ENCODE measurements at places on chromosomes 3 and 15. TPM values are rescaled to one million over a fixed set of nuclear protein-coding genes. Genes with fewer than 3 reads are reported as not detected.

- DNase-seq: peak; percentile 36
These were observed 19.8 kb downstream of the WDR73 start for GRCh38 chr15:84634228-84634837.

DNA sequence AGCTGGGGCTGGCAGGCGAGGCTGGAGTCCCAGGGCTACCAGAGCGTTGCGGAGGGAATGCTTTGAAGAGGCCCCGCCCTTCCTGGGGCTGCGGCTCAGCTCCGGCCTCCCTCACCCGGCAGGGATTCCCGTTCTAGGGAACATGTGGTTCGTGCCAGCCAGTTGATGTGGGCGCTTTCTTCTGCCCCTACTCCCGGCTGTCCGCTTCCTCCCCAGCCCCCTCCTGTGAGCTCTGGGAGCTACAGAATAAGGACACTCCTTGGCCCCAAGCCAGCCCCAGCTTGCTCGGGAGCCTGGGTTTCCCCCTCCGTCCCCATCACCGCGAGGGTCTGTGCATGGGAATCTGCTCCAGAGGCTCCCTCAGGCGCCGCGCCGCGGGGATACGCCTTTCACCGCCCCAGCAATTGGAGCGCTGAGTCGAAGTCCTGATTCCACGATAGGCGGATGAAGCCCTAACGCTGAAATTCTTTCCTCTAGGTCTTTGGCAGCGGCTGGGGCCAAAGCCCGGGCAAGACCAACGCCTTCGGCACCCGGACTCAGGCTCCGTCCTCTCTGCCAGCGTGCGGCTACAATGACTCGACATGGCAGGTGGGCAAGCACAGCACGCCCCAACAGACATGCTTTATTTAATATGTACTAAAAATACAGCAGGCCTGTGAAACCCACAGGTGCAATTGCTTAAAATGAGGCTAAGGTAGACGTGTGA is 69.5 kb downstream of the KLF15 start:
- DNase-seq: no peak

The PLSCR5 gene
- total RNA-seq: not detected

The SPATA12 gene
- not detected for total RNA-seq

DNA sequence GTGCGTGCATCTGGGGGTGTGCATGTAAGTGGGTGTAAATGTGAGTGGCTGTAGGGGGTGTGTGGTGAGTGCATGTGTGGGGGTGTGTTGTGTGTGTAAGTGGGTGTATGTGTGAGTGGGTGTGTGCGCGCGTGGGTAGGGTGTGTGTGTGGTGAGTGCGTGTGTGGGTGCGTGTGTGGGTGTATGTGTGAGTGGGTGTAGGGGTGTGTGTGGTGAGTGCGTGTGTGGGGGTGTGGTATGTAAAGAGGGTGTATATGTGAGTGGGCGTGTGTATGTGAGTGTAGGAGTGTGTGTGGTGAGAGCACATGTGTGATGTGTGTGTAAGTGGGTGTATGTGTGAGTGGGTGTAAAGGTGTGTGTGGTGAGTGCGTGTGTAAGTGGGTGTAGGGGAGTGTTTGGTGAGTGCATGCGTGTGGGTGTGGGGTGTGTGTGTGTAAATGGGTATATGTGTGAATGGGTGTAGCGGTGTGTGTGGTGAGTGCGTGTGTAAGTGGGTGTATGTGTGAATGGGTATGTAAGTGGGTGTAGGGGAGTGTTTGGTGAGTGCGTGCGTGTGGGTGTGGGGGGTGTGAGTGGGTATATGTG is 916 bp upstream of the CPN2 start:
- DNase-seq: no peak

DNA sequence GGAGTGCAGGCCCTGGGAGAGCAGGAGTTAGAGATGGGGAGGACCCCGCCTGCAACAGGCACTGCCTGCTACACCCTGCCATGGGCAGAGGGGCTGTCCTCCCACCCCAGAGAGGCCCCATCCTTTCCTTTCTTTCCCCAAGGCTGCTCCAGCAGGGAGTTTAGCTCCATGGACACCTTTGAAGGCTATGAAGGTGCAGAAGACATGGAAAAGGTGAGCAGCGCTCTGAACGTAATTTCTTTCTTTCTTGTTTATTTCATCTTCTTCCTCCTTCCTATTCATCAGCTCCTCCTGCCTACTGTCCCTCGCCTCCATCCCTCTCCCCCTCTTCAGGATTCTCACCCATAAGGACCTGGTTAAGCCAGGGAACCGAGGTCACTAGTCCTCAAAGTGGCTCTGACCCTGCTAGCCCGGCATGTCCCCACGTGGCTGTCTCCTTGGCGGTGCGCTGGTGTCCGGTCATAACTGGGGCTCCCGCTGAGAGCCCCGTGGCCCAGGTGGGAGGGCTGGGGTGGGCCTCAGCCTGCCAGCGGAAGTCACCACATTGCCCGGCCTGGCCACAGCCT is 16.0 kb upstream of the ADIPOQ start:
- DNase-seq: no peak

- DNase-seq: peak; percentile 36
These were observed 46.8 kb upstream of the SLC6A1 start for GRCh38 chr3:10945683-10946287.

The SKIC8 gene
- total RNA-seq: 62.9 TPM

DNA sequence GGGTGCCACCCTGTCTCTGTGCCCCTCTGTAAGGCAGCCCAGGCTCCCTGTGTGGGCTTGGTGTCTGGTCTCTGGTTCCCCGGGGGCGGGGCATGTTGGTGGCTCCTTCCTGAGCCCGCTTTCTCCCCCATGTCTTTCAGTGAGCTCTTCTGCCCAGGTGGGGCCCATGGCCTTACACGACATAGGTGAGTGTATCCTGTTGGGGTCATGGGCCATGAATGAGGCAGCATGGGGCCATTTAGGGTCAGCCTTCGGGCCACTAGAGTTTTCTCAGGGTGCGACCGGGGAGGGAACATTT is 195.1 kb downstream of the UBE3A start:
- no peak for DNase-seq

The GOLGA8S gene
- total RNA-seq: 0.07 TPM

The CSPG4 gene
- not detected for total RNA-seq

The CCDC13 gene
- total RNA-seq: 0.42 TPM

- DNase-seq: peak; percentile 56
These were observed at the start of gene OCA2 for GRCh38 chr15:28098766-28099554. Gene OCA2, minus strand, starts transcription at chr15:28099315. Its CDS starts 17,441 bp downstream, at chr15:28081874.

DNA sequence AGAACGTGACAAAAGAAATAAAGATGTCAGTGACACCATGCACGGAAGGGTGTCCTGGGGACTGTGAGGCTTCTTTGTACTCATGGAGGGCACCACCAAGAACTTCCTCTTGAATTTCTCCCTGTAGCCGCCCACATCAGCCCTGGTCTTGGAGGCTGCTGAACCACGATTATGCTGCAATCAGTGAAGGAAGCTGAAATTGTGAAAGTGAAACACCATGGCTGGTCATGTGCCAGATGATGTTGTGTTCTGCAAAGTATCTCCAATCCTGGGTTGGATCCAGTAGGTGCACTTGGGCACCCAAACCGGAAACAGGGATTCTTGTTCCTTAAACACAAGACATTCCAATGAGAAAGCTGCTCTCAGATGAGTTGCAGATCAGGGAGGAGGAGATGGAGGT is 104.4 kb upstream of the GOLGA6L6 start:
- no peak for DNase-seq

DNA sequence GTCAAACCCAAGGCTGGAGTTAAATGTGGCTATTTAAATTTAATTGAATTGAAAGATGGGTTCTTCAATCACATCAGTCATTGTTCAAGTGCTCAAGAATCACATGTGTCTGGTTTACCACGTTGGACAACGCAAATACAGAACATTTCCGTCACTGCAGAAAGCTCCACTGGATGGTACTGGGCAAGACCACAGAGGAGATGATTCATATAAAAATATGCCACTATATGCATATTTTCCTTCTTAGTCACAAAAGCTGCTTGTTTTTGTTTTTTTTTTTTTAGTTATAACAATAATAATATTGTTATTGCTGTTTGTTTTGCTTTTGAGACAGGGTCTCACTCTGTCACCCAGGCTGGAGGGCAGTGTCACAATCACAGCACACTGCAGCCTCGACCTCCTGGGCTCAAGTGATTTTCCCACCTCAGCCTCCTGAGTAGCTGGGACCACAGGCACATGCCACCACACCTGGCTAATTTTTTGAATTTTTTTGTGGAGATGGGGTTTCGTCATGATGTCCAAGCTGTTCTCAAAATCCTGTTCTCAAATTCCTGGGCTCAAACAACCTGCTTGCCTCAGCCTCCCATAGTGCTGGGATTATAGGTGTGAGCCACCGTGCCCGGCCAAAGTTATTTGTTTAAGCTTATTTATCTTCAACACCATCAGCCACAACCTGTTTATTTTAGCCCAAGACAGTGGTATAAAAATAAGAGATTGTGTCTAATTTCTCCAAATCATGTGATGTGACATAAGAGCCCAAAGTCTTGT is 19.4 kb downstream of the RTP3 start:
- DNase-seq: no peak

GRCh38 chr3:4065554-4065953 is 237.6 kb upstream of the SETMAR start:
- no peak for DNase-seq

- no peak for DNase-seq
These were observed 337.8 kb downstream of the LRRC3B start for GRCh38 chr3:26960382-26960781.

DNA sequence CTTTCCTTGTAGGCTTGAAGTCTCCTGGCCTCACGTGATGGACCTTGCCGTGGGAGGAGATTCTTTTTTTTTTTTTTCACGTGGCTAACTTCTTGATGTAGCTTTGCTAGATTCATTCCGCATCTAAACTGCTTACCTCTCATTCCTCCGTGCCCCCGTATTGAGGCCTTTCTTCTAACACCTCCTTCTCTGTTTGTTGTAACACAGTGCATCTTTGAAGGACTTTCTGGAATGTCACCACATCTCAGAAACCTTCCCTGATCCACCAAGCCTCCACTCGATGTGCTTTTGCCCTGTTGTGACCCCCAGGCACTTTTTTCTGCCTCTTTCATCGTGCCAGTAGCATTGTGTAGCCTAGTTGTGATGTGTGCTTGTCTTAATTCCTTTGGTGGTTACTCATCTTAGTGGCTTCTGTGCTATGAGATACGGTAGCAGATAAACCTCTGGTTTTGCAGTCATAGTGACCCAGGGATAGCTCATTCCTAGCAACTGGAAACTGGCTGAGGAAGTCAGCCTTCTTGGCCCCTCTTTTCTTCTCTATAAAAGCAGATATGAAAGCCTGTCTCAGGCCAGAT is 1.6 kb upstream of the BNC1 start:
- no peak for DNase-seq

GRCh38 chr15:97748576-97748975 is 211.9 kb upstream of the ARRDC4 start:
- DNase-seq: no peak

- no peak for DNase-seq
These were observed 67.9 kb upstream of the TNFSF10 start for GRCh38 chr3:172591125-172591605.

The FGD5 gene
- not detected for total RNA-seq

GRCh38 chr15:53591041-53591440 is 168.4 kb downstream of the WDR72 start:
- DNase-seq: no peak

The FANCD2OS gene
- total RNA-seq: not detected

The FBXO40 gene
- not detected for total RNA-seq

DNA sequence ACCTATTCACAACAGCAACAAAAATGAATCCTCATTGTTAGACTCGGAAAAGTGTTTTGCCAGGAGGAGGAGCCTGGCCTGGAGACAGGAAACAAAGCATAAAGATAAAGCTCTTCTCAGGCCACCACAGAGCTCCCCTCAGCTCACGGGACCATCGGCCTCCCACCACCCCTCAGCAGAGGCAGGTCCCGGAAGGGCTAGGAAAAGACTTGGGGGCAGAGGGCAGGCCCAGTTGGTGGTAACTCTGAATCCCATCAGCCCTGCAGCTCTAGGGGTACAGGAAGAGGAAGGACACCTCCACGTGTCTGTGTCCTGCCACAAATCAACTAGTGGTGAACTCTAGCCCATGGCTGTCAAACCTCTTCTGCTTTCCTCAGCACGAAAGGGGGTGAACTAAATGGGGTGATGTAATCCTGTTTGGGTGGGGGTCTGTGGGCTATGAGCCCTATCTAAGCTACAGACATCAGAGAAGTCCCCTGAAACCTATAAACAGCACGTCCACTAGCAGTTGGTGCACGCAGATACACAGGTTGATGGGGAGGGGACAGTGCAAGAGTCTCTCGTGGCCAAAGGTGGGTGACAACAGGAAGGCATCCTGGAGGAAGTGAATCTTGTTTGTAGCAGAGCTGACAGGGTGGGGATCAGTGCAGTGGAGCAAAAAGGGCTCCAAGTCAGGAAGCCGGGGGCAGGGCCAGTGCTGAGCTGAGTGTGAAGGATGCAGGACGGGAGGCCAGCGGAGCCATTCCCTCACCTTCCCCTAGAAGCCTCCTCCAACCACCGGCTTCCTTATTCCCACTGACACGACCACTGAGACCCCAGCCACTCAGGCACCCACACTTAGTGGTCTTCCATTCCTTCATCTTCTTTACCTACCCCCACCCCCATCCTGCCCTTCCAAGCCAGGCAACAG is 111.1 kb upstream of the HACD2 start:
- DNase-seq: no peak

DNA sequence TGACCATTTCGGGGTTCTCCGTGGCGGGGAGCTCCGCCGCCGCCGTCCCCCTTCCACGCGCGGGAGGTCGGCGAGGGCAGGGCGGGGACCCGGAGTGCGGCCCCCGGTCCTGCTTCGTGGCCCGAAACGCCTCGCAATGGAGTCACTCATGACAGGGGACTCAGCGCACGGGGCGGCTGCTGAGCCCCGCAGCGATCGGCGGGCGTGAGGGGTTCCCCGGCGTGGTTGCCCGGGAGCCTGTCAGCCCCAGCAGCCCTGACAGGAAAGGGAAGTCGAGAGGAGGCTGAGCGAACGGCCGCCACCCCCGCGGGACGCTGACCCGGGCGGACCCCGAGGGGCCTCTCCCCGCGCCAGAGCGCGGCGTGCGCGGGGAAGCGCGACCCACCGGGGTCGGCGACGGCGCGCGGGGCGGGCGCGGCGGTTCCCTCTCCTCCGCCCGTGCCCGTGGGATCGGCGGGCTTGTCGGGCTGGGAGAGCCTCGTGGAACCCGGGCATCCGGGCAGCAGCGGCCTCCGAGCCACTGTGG is 564 bp upstream of the PIGZ start:
- peak; percentile 24 for DNase-seq

GRCh38 chr3:46399557-46399956 is 7.3 kb downstream of the CCR5AS start:
- no peak for DNase-seq

DNA sequence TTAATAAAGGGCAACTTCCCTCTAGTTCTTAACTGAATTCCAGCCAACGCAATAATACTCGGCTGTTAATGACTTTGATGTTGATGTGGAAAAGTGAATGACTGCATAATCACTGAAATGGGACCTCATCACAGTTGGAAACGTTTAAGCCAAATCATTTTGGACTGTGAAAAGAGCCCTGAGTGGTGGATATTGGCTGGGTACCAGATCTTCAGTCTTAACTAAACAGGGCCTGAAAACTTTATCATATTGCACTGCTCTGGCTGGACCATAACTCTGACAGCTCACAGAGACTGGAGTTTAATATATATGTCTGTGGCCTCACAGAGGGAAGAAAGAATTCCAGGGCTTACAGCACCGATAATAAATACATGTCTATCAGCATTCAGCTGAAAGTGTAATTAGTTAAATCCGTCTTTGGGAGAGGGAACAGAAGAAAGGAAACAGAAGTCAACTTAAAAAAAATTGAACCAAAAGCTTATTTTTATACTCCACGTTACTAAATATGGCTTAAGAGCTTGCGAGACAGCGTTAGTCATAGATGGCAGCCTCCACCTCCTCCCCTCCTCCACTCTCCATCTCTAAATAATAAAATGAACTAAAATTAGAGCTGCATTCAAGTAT is 222.3 kb upstream of the CDIN1 start:
- DNase-seq: no peak

Data from CD8-positive, alpha-beta memory T cell (primary cell).